Stimulated activated CD8-positive, alpha-beta memory T cell treated with anti-CD3 and anti-CD28 coated beads, Interleukin-4, amount 100 ng/mL, for 4 hours (primary cell): ENCODE measurements at places on chromosomes 6 and 20.

DNA sequence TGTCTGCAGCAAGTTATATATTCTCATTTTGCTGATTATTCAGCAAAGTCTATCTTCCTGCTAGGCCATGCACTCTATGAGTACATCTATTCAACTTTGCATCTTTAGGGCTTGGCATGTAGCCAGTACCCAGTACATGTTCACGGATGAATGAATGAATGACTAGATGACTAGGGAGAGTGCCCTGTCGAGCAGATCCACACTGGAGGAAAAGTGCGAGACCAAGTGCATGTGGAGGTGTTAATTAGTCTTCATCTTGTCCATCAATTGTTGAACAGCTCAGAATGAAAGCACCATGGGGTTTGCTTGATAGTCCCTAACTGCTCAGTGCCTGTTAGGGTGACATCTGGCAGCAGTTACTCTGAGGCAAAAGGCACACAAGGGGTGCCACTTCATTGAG lies 30.4 kb downstream of the TM9SF4 start:
- DNase-seq = no peak

DNA sequence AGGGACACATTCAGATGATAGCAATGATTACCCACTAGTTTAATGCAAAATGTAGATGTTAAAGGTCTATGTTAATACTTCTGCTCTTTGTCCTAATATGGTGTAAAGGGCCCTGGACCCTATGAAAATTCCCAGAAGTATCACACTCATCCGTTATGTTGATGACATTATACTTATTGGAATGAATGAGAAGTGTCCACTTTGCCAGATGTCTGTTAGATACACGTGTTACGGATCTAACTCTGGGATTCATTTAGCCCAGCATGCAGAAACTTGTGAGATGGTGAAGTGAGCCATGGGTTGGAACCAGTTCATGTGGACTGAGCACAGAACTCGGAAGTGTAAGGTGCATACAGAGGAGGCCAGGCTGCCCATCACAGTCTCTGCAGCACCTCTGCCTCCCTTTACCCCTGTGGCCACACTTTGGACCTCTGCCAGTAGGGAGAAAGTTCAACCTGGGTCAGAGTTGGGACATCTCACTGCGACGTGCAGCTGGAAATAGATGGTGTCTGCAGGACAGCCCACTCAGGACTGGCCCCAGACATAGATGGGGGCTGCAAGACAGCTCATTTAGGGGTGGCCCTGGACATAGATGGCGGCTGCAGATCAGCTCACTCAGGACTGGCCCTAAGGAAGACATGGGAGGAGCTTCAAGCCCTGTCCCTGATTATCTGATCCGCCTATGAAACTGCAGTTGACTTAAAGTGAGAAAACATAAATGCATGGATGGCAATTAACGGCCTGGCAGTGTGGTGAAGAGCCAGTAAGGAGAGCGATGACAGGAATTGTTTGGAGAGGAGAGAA lies 71.2 kb upstream of the THBS2 start:
- DNase-seq = no peak

DNA sequence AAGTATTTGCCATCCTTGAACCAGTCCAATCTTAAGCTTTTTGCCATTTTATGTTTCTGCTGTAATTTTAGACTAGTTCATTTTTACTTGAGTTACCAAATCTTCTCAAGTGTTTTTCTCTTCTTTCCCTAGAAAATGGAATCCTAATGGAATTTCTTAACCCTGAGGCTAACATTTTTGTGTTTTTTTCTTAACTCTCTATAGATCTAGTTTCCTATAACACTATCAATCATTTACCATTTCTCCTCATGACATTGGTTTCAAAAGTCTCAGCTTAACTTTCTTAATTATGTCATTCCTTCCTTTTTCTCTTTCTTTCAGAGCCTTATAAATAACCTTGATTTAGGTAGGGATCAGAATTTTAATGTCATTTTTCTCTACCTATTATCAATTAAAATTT lies 54.8 kb downstream of the SENP6 start:
- DNase-seq = no peak

- DNase-seq = no peak
These were observed 15.7 kb downstream of the PLAGL2 start for GRCh38 chr20:32191873-32192272.

GRCh38 chr6:129555206-129555832 lies 154.7 kb downstream of the ARHGAP18 start:
- no peak for DNase-seq

- DNase-seq = no peak
These were observed 102.8 kb upstream of the SGK1 start for GRCh38 chr6:134420614-134421181.

DNA sequence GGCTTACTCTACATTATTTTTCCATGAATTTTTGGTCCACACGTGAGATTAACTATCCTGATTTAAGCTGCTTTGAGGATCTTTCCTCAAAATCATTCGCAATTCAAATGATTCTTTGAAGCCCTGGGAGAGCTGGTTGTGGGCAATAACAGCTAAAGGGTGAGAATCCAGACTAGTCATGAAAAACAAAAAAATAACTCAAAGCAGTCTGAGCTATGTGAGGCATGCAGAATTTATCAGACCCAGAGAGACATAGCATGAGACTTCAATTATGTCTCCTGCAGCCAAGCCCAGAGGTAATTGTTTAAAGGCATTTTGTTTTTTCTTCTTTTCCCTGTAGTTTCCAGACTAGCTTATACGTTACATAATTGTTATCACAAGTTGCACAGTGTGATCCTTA lies 517.3 kb upstream of the PTCHD4 start:
- no peak for DNase-seq

GRCh38 chr6:106452628-106453027 lies 92.1 kb downstream of the CRYBG1 start:
- DNase-seq = no peak

DNA sequence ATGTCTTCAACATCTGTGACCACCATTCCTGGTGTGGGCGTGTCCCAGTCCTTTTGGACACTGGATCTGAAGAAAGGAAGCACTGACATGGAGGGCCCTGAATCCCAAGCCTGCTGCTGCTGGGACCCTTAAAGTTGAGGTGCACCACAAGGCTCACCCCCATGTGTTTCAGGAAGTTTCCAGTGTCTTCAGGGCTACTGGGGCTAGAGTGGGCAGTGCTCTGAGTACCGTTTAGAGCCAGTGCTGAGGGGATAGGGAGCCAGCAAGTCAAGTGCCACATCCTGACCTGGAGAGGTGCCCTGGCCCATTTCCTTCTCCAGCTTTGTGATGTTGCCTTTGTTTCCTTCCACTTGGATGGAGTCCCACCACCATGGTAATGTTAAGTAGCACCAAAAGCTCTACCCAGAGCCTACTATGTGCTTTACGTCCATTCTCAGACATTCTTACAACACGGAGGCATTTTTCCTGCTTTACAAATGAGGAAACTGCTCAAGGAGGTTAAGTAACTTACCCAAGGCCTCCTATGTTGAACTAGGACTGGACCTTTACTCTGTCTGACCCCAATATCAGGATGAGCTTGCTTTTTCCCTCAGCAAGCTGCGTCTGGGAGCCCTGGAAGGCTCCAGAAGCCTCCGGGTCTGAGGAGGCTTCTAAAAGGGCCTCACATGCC lies 552 bp upstream of the DEF6 start:
- DNase-seq = no peak

- peak; percentile 30 for DNase-seq
These were observed 790 bp downstream of the TOX2 start for GRCh38 chr20:43915211-43916072.

- DNase-seq = no peak
These were observed 107.6 kb upstream of the RNF24 start for GRCh38 chr20:4122926-4123325.
